ENCODE measurements at places on chromosomes 5 and 9.
A peak's percentile ranks its signal among the peaks of the same experiment; 100 is the strongest.

- DNase-seq, result no peak
Measured at GRCh38 chr5:142547445-142548380, 138.2 kb downstream of the FGF1 start.

DNA sequence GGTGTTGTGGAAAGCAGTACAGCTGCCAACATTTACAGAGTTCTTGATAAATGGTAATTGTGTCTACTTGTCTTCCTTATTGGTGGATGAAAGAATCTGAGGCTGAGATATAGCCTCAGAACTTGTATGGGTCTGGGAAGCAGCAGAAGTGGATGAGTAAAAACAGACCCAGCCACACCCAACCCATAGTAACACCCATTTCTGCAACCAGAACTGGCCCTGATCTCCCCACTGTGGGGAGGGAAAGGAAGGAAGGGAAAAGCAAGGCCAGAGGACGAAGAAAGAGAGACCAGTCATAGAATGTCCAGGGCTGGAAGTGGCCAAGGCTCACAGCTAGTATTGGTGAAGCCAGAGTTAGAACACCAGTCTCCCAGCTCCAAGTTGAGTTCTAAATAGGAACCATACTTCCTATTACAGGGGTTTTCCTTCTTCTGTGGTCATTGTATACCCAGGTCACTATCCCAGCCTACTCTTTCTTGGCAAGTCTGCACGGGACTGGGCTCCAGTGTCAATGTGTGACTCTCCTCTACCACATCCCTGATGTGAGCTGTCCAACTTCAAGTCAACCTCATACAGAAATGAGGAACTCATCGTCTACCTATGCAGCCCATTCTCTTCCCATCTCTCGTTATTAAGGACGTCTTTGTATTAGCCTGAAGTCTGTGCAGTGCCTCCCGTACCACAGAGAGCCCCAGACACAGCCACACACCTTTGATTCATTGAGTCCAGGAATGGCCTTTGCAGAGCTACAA lies 35.9 kb downstream of the ITK start:
- DNase-seq, result no peak

DNA sequence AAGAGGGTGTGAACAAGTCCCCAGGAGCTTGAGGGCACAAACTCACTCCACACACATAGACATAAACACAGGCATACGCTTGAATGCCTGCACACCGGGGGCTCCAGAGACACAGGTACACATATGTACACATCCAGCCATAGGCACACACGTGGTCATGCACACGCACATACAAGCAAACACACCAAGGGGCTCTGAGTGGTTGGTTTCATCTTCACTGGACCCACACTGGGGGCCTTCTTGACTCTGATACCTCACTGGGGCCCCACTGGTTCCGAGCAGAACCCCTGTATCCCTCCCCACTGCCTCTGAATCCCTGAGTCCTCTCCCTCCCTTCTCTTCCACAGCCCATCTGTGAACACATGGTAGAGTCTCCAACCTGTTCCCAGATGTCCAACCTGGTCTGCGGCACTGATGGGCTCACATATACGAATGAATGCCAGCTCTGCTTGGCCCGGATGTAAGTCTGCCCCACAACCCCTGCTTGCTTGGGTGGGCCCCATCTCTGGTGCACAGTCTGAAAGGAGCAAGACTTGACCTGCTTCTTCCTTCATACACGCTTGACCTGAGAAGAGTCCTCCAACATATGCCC lies 6.4 kb downstream of the SPINK4 start:
- DNase-seq, result no peak

DNA sequence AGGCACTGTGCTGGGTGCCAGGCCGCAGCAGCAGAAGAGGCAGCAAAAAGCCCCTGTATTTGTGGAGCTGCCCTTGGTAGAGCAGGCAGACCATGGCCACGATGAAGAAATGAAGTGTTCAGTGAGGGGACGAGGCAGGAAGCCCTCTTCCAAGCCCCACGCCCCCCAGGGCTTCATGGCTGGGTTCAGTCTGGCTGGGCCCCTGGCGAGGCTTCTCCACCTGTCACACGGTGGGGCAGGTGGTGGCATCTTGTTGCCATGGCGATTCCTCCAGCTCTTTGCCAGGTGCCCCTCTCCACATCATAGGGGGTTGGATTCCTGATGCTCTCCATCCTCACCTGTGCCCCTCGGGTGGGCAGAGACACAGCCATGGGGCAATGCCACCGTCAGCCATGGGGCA lies 21.5 kb downstream of the ADGRD2 start:
- DNase-seq, result no peak

GRCh38 chr5:123705741-123706140 lies 193.8 kb downstream of the CSNK1G3 start:
- DNase-seq, result no peak

- no peak for DNase-seq
Measured at GRCh38 chr9:134992755-134993124, 75.0 kb upstream of the FCN1 start.

DNA sequence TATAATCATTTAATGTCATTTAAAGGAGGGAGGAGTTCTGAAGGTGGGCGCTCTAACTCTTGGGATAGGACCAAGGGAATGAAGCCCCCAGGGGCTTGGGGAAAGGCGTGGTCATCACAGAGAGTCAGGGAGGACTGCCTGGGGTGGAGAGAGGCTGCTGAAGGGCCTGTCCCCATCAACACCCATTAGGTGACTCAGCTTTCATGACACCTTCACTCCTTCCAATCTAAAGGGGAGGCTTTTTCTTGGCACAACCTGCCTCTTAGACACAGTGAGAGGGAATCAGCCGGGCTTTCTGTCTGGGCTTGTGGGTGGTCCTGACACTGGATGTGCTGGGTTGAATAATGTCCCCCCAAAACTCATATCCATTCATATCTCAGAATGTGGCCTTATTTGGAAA lies 31.4 kb upstream of the ANKRD33B start:
- no peak for DNase-seq

- no peak for DNase-seq
Measured at GRCh38 chr5:139961435-139962157, 81.5 kb downstream of the NRG2 start.

- no peak for DNase-seq
Measured at GRCh38 chr9:90428517-90428916, 214.1 kb downstream of the DIRAS2 start.

GRCh38 chr9:108212184-108212583 lies 643.6 kb downstream of the ACTL7B start:
- no peak for DNase-seq

DNA sequence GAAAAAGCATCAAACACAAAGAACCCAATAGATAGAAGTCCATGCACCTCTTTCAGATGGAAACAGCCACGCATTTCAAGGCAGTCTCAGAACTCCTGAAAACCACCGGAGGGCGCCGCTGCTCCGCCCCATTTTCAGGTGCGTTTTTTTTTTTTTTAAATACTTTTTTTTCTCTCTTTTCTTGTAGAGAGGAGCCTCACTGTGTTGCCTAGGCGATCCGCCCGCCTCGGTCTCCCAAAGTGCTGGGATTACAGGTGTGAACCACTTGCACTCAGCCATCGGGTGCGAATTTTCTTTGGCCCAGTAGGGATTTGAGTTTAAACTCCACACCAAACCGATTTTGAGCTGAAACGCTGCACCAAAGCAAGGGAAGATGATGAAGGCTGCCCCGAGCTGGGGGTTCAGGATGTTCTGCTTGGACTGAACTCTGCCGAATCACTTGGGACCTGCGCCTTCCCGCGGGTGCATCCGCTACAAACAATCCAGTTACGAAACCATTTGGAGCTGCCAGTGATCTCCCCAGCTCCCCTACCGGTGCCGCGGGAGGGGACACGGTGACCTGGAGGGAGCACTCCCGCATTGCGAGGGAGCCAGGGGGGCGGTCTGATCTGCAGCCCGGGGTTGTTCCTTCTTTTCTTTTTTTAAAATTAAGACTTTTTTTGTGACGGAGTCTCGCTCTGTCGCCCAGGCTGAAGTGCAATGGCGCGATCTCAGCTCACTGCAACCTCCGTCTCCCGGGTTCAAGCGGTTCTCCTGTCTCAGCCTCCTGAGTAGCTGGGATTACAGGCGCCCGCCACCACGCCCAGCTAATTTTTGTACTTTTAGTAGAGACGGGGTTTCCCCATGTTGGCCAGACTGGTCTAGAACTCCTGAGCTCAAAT lies 1.4 kb downstream of the PTGR1 start:
- no peak for DNase-seq

GRCh38 chr9:123946101-123946821 lies 16.3 kb upstream of the DENND1A start:
- no peak for DNase-seq

DNA sequence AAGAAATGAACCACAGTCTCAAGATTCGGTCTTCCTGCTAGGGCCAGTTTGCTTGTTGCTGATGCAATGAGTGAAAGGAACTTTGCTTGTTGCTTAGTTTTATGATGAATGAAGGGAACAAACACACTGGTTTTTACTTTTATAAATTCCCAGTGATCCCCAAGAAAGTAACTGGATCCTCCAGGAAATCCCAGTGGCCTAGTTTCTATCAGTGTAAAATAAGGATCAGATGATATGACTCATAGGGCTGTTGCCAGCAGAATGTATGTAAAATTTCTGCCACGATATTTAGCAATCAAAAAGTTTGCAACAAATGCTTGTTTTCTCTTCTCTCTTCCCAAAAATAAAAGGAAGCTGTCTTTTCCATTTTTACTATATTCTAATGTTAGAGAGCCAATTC lies 160.1 kb upstream of the CDKN2B start:
- no peak for DNase-seq

DNA sequence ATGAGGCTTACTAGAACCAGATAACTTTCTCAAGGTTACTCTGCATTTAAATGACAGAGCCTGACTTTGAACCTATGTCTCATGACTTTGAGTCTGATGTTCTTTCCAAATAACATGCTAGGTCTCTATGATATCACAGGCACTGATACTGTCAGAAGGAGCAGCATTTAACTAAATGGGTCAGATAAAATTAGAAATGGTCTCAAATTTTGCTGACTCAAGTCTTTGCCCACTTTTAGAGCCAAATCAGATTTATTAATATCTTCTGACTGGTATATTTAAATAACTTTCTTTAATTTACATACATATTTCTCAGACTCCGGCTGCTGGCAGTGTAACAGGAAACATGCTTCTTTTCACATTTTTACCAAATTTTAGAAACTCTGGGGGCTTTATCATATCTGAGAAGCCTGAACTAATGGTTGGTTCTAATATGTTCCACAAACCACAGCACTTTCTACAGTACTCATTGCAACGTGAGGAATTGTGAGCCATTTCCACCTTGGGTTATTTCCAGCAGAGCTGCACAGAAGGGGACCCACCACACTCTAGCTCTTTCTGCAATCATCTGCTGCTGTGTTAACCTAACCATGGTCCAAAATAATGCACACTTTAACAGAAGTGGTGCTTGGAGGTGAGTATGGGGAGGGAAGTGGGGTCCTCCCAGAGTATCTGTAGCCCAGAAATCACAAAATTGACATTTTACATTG lies 79.2 kb downstream of the KCTD16 start:
- DNase-seq, result no peak

- peak; percentile 37 for DNase-seq
Measured at GRCh38 chr9:121133104-121133816, 58.5 kb downstream of the CNTRL start.

DNA sequence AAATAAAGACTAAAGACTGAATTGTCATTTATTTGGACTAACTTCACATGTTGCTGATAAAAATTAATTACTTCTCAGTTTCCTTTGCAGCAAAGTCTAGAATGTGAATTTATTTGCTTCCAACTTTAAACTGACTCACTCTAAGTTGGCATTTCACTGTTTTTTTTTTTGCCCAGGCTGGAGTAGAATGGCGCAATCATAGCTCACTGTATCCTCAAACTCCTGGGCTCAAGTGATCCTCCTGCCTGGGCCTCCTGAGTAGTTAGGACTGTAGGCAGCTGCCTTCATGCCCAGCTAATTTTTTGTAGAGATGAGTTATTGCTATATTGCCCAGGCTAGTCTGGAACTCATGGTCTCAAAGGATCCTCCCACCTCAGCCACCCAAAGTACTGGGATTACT lies 3.5 kb downstream of the CCNB1 start:
- DNase-seq, result no peak

DNA sequence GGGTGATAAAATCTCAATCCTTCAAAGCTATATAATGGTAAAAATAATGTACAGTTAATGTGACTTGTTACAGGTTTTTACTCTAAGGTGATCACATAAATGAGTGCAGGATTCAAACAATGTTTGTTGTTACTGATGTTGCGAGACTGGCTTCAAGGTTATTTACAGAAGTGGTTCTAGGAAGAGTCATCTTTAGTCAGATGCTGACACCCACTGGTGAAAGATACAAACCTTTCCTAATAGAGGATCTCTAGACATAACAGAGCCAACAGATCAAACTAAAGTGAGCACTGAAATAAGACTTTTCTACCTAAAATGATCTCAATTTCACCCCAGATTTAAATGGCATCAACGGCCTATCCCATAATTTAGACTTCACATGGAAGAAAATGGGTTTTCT lies 20.2 kb downstream of the ARSB start:
- no peak for DNase-seq

- DNase-seq, result no peak
Measured at GRCh38 chr9:4235420-4235819, 64.4 kb downstream of the GLIS3 start.

- no peak for DNase-seq
Measured at GRCh38 chr9:22528485-22528884, 81.9 kb downstream of the DMRTA1 start.

DNA sequence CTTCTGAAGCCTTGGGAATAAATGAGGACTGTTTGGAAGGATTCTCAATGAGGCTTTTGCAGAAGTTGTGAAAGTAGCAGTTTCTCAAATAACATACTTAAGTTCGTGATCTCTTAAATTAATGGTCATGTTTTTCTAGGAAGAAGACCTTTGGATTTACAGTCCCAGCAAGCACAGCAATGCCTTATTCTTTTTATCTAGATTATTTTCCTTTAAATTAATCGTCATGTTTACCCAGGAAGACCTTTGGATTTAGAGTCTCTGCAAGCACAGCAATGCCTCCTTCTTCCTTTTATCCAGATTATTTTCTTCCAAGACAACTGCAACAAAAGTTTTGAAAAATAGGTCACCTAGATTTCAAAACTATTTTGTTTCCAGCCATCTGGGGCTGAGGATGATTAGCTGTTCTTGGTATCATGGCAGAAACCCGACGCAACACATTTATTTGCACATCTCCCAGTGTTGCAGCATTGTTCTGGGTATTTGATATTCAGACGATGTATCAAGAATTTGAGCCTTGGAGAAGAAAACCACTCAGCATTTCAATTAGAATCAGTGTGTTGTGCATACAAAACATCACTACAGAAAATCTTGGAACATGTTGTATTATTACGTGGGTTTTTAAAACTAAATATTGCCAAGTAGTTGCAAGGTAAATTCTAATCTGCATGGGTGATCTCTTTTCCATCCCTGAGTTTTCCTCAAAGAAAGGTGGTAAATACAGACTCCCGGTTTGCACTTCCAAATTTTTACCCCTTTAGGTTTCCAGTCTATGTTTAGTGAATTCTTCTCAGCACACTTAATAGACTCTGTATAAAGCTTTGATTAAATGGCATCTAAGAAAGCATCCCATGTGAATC lies 50.9 kb downstream of the JAKMIP2 start:
- no peak for DNase-seq

GRCh38 chr5:98700730-98701129 lies 72.7 kb upstream of the RGMB start:
- no peak for DNase-seq

GRCh38 chr5:161765611-161766010 lies 80.1 kb downstream of the GABRA6 start:
- no peak for DNase-seq
